ENCODE measurements at places on chromosomes 1 and 21.

GRCh38 chr1:243723050-243723449 is 127.0 kb downstream of the AKT3 start:
- no peak for DNase-seq

- no peak for DNase-seq
These were observed 39.6 kb downstream of the PDE4B start for GRCh38 chr1:65832296-65832695.

DNA sequence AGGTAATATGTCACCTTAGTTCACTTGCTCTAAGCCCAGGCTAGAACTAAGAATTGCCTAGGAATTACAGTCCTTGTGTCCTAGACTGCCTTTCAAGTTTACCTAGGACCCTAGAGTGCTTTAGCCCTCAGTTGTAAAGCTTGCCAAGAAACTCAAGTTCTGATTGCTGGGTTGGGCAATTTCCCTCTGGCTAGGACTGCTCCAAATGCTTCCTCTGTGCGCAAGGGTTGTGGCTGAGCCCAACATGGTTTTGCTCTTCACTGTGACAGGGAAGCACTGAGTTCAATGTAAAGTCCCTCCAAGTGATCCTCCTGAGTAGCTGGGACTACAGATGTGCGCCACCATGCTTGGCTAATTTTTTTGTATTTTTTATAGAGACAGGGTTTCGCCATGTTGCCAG is 102.3 kb upstream of the NEK7 start:
- DNase-seq: no peak

- no peak for DNase-seq
These were observed 132.0 kb downstream of the SYF2 start for GRCh38 chr1:25100151-25100833.

GRCh38 chr1:233082778-233083550 is 132.6 kb downstream of the NTPCR start:
- DNase-seq: no peak

DNA sequence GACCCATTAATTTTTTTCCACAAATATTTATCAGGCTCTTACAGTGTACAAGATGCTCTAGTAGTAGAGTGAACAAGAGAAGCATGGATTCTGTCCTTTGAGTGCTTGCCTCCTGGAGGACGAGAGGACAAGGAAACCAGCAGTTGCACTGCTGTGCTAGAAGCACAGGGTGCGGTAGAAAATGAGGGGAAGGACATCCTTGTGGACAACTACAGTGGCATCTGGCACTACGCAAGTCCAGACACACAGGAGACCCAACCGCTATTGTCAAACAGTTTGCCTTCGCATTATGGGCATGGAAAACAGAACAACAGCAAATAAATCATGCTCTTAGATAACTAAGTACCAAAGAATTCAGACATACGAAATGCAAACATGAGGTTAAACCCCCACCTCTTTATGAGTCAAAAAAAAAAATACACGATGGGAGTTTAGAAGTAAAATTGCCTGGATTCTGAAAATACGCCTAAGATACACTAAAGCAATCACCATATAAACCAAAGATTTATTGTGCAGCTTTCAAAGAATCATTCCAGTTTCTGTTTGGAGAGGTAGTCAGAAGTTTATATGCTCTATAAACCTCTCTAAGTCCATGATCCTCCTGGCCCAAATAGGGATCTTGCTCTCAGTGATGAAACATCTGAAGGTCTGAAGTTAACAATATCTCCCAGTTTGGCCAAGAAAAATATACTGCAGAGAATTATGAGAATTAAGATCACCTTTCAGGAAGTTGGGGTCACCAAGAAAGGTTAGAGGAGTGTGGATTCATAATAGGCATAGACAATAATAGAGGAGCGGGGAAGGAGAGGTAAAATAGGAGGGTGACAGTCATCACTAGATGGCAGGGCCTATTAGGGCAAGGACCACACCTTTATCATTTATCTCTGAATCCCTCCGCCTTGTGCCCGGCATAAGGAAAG is 307.8 kb downstream of the NFIA start:
- DNase-seq: no peak

- DNase-seq: no peak
These were observed 27.3 kb downstream of the SPSB1 start for GRCh38 chr1:9319789-9320519.

DNA sequence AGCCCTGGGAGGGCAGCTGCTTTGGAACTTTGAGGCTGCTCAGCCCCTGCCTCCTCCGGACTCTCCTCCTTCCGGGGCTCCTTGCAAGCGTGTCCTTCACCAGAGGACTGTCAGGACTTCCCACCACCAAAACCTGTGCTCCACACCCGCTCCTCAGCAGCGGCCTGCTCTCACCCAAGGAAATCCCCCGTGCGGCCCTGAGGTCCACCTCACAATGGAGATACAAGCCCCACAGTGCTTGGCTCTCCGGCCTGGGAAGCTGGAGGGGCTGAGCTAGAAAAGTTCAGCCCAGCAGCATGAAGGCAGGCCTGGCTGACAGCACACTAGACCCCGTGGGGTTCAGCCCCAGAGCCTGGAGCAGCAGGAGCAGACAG is 33.6 kb downstream of the PGBD5 start:
- DNase-seq: no peak

- DNase-seq: no peak
These were observed 219.6 kb downstream of the LTN1 start for GRCh38 chr21:28773036-28773435.

DNA sequence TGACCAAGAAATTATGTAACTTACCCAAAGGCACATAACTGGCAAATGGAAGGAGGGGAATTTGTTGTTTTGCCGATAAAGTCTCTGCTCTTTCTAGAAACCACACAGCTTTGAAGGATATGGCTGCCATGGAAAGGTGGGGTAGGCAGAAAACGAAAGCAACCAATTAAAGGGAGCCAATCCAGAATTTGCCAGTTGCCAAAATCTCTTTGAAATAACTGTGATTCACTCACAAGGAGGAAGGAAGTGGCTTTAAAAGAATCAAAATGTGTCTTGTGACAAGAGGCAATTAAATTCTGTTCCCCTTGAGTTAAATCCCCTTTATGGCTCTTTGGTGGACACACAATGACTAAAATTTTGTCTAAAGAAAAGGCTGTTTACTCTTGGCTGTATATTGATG is 61.2 kb upstream of the CCDC190 start:
- DNase-seq: no peak

GRCh38 chr1:12088607-12089006 is 25.5 kb downstream of the TNFRSF8 start:
- DNase-seq: no peak

DNA sequence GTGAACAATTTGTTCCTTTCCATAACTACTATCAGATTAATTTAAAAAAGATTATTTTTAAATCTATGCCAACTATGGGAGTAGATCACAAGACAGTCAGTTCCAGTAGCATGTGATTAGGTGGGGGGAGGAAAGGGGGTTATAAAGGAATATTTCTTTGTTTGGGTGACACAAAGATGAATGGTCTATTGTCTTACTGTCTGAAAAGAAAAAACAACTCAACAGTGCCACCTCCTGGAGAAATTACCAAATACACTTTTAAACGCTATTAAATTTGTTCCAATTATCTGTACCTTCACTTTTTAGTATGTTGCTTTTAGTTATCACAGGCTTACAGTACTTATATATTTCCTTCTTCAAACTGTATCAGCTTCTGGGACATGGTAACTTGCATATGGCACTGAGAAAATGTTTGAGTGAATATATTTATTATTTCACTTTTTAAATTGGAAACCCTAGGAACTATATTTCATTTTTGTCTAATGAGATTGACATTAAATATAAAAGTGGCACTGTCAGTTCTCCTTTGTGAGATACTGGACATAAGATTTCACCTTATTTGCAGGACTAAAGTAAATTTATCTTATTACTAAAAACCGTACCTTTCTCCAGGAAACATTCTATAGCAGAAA is 1.7 kb upstream of the SORT1 start:
- DNase-seq: peak; percentile 27

- DNase-seq: no peak
These were observed 5.3 kb downstream of the DENND2D start for GRCh38 chr1:111195002-111195684.

DNA sequence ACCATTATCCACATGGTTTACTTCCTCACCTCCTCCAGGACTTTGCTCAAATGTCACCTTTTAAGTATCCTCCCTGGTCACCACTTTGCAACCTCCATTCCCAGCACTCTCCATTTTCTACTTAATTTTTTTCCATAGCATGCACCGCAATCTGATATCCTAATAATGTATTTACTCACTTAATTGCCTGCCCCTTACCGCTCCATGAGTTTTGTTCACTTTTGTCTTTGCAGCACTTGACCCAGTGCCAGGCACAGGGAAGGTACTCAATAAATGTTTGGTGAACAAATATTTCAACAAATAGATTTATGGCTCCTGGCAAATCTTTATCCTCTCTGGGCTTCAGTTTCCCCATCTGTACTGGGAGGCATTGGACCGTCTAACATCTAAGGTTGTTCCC is 53.6 kb downstream of the UBE2T start:
- no peak for DNase-seq

DNA sequence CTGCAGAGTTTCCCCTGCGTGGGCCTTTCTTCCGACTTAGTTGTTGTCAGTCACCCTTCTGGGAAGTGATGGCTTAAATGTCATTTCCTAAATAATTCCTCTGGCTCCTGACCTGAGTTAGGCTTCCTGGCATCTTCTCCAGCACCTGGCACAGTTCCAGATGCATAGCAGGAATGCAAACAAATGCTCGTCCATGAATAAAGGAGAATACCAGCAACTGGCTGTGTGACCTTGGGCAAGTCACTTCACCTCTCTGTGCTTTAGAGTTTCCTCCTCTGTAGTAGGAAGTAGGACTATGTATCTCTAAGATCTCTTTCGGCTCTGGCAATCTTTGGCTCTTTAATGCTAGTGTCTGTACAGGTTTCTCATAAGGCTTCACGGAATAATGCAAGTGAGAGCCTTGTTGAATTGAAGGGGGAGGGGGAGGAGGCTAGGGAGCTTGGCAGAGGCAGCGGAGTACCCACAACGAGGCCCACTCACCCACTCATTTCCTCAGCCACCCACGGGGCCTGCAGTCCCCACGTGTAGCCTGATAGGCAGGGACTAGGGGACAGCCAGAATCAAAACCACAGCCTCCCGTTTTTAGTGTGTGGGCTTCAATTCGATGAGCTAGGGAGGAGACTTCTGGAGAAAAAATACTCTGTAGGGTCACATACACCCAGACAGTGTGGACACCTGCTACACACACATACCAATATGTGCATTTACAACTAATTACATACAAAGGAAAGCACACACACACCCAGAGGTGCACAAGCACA is 48.1 kb downstream of the TENT5C start:
- no peak for DNase-seq

- DNase-seq: no peak
These were observed 86.5 kb downstream of the ELAVL4 start for GRCh38 chr1:50195205-50195604.

DNA sequence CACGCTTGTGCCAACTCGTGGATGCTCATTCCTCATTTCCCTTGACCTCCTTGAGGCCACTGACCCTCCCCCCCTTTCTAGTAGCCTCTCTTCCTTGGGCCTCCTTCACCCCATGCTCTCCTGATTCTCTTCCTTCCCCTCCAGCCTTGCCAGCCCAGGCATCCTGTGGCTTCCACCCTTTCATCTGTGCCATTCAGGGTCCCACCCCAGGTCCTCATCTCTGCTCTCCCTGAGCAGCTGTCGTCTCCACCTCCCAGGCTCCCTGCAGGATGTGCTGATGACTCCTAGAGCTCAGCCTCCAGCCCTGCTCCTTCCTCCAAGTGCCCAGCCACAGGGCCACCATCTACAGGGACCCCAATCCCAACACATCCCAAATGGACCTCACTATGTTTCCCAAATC is 197.4 kb downstream of the GRIK3 start:
- DNase-seq: no peak

GRCh38 chr1:197808880-197809279 is 33.6 kb upstream of the DENND1B start:
- no peak for DNase-seq

GRCh38 chr1:1752636-1753606 is 25.3 kb downstream of the NADK start:
- peak; percentile 29 for DNase-seq

- DNase-seq: no peak
These were observed 2.5 kb upstream of the BMP8A start for GRCh38 chr1:39488793-39489566.

DNA sequence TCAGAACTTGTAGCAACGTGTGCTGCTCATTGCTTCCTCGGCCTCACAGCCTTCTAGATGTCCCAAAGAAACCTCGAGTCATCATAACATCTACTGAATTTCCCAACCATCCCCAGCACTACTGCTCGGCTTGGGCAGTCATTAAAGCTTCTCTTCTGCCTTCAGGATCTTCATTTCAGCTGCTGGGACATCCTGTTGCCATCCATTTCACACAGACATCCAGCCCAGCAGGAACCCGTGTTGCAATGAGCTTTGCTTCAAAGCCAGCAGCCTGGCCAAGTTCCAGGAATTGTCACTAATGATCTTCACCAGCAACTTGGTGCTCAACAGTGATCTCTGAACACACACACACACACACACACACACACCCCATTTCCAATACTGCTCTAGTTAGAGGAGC is 18.5 kb downstream of the WLS start:
- DNase-seq: no peak

DNA sequence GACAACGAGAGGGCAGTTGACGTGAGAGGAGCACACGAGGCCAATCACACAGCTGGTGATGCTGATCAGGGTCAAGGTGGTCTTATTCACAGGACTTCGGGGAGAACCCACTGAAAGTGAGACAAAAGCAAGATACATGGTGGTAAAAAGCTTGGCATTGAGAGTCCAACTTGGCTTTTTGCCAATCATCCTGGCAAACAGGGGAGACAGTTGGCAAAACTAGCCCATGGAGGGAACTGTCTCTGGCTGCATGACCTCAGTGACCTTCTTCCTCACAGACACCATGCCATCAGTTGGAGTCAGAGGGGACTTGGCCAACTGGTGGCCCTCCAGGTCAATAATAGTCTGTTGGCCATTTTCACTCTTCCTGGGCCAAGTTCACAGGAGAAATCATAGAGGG is 139.9 kb downstream of the ASTN1 start:
- no peak for DNase-seq

DNA sequence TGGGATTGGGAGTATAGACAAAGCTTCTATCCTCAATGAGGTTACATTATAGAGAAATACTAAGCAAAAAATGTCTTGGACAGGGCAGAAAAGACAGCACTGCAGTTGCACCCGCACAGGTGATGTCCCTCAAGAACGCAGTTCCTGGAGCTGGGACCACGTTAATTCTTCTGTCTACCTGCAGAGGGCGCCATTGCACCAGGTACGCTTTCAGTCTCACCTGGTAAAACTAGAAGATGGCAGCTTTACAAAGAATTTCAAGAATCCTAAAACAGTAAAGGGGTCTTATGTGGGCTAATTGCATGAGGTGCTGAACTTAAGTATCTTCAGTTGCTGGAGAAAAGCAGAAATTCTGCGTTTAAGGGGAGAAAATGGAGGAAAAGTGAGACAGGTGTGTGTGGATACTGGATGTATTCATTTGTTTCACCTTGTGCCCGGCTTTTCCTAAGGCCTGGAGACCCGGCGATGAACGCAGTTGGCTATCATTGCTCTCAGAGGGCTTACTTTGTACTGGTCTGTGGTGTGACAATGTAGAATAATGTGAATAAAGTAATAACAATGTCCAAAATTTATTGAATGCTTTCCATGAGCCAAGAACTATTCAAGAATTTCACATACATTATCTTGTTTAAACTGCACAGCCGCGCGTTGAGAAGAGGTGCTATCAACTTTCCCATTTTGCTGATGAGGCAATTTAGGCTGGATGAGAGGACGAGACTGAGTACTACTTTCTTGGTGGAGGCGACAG is 276.3 kb upstream of the GREM2 start:
- peak; percentile 79 for DNase-seq

- peak; percentile 83 for DNase-seq
These were observed 646 bp downstream of the MAPKAPK2 start for GRCh38 chr1:206685334-206685768.
